ENCODE measurements at places on chromosomes 5 and 9.

- peak; percentile 52 for DNase-seq
Measured at GRCh38 chr5:115098041-115098702, 71.5 kb downstream of the TRIM36 start.

- DNase-seq, result no peak
Measured at GRCh38 chr5:149152317-149152746, 11.0 kb downstream of the ABLIM3 start.

DNA sequence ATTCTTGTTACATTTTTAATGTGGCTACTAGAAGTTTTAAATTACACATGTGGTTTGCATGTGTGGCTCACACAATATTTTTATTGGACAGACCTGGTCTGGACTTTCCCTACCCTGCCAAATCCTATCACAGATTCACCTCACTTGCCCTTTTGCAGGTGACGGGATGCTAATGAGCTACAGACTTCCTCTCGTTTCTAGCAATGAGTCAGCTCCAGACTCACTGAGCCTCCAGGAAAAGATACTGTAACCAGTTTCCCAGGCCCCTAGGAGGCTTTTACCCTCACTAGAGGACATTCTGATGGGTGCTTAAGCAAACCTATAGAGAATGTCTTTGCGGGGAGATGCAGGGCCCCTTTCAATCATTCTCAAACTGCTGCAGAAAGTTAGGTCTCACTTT lies 135.4 kb downstream of the WDR41 start:
- no peak for DNase-seq

DNA sequence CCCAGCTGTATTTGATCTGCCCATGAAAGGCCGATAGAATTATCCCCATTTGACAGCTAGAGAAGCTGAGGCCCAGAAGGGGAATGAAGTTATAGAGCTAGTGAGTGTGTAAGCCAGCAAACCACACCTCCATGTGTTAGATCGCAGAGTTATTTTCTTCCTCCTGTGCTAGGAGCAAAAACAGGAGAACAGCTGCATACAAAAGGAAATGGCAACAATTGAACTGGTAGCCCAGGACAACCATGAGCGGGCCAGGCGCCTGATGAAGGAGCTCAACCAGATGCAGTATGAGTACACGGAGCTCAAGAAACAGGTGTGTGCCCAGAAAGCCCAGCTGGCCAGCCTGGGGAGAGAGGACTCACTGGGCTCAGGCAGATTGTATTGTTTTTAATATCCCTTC lies 30.4 kb downstream of the RAB14 start:
- no peak for DNase-seq

All from NCI-H2029 treated with DMSO at 0.1 percent for 48 hours (cell line).